ENCODE measurements at places on chromosomes 7 and 10.

- no peak for DNase-seq
Measured at GRCh38 chr7:142357953-142358520, 100.2 kb upstream of the PRSS58 start.

- DNase-seq: no peak
Measured at GRCh38 chr7:16599860-16600259, 45.7 kb downstream of the ANKMY2 start.

DNA sequence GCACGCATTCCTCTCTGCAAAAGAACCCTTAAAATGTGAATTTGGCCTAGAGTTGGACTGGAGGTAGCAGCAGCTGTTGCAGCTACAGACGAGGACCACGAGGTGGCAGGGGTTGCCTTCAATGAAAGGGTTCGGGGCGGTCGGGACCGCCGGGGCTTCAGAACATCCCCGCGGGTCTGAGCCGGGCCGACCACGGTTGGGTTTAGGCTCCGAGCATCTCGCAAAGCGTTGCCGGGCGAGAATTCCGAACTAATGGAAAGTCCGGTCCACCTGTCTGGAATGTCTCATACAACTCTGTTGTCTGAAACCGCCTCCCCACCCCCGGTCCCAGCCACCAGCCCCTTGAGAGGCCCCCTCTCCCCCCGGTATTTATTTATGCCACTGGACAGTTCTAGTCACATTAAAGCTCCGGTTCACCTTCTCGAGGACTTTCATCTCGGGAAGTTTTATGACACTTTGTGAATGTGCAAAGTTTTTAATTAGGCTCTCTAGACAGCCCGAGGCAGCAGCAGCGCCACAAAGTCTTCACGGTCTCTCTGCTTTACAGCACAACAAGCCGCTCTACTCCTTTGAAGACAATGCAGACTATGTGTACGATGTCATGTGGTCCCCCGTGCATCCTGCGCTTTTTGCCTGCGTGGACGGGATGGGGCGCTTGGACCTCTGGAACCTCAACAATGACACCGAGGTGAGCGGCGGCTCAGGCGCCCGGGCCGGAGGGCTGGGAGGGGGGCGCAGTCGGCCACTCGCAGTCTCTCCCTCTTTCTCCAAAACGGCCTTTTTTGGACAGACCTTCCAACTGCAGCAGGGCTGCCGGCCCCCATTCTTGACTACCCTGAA is 246.2 kb downstream of the SLC25A13 start:
- no peak for DNase-seq

GRCh38 chr7:106681815-106682495 is 21.0 kb upstream of the CCDC71L start:
- DNase-seq: no peak

- DNase-seq: no peak
Measured at GRCh38 chr7:139603896-139604295, 80.4 kb downstream of the CLEC2L start.

DNA sequence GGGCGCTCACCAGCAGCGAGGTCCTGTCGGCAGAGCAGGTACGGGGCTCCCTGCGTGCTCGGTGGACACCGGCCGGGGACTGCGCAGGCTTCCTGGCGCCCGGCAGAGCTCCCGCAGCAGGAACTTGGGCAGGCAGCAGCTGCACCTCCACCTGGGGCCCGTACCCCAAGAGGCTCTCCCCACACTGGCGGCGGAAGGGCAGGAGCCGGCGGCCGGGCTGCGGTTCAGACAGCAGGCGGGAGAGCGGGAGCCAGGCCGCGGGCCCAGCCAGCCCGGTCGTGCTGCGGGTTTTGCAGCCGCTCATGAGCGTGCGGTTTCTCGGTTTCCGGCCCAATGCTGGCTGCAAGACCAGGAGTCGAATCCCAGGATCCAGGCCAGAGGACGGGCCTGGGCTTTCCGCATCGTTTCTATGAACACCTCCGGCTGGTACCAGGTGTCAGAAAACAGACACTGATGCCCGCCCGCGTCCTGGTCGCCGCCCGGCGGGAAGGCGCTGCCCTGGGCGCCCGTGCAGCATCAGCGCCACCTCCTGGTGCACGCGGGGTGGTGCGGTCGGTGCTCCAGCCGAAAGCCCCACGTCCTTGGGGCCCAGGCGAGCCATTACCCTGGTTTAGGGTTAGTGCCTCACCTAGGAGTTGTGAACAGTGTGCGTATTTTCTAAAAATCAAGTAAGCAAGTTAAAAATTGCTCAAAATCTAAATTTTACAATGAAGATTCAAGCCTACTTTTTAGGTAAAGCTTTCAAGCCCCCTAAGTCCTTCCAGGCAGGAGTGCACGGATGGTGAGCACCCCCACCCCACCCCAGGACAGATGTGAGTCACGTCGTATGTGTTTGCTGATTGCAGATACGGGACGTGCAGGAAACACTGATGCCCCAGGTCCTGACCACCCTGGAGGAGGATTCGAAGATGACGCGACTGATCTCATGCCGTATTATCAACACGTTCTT is 47.4 kb upstream of the PRKAR1B start:
- peak; percentile 25 for DNase-seq

DNA sequence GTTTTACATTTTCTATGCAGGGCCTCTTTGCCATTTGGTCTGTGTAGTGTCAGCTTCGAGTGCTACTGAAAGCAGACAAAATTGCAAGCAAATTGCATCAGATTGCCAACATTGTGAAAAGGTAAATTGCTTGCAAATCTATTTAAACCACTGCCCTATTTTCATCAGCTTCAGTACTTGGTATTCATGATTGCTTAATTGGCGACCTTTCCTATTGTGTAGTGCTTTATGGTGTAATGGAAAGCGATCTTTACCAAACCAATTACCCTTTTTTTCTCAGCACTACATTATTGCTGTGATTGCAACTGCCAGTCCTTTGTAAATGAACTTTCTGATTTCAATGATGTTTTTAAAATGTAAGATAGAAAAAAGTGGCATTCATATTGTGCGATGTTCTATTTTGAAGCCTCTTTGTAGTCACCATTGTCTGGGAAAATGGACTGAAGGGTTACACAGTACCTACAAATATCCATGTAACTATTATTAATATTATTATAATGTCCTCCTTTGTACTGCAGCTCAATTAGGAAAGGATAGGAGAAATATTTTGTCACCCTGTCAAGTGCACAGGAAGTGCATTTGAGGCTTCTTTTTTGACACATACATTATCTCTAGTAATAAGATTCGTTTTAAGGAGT is 177.7 kb upstream of the SP8 start:
- DNase-seq: no peak

DNA sequence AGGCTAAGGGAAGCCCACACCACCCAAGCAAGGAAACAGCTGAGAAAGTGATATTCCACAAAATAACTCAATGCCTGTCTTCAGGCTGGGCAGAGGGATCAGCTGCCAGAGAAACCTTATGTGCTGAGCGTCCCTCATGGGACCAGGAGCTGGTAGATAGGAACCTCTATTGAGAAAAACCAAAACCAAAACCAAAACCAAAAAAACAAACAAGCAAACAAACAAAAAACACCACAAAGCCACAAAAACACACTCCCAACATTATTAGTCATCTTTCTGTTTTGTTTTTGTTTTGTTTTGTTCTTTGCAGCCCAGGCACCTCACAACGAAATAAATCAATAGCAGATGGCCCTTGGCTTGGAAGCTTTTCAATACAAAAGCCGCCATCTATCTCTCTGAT is 760.8 kb upstream of the CELF2 start:
- DNase-seq: no peak

- no peak for DNase-seq
Measured at GRCh38 chr7:152617056-152617455, 58.9 kb downstream of the XRCC2 start.

DNA sequence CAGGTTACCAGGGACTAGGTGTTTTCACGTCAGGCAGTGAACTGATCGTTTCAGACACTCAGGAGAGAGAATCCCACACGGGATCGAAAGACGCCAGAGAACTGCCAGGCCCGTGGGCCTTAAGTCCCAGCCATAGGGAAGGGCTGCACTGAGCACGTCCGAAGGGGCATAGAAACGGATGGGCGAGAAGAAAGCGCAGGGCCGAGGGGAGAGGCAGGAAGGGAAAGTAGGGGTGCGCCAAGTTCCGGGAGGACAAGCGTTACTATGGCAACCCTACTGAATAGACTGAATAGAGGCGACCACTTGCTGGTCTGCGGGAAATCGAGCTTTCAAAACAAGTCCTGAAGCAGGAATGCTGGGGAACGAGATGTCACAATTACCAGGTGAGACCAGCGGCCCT is 421.3 kb upstream of the NUPR2 start:
- DNase-seq: no peak

DNA sequence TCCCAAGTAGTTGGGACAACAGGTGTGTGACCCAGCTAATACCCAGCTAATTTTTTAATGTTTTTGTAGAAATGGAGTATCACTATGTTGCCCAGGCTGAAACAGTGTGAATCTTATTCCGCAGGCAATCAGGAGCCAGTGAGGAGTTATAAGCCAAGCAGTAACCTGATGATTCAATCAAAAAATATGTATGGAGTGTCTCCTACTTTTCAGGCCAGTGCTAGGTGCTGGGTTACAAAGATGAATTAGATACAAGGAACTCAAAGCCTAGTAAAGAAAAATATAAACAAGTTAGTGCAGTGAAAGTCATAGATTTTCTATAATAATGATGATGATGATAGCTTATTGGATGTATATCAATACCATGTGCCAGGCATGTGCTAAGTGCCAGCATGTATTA is 13.2 kb upstream of the IFRD1 start:
- DNase-seq: no peak

DNA sequence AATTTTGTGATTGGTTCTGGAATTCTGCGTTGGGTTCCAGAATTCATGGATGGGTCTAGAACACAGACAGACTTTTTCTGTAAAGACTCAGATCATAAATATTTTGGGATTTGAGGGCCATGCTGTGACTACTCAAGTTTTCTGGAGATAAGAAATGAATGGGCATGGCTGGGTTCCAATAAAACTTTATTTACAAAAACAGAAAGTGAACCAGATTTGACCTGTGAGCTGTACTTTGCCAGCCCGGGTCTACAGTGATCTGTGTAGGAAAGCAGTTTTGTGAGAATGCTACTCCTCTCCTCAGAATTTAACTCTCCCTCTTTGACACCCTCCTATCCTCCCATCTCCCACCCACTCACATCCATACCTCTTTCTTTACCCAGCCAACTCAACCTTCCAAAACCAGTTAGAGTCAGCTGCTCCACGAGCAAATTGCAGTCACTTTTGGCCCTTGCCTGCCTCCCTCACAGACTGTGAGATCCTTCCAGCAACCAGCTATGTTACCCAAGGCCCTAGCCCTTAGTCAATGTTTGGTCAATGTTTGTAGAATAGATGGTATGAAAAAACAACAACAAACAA is 312.8 kb upstream of the ZMIZ1 start:
- DNase-seq: no peak

- DNase-seq: no peak
Measured at GRCh38 chr7:15751191-15751701, 64.8 kb upstream of the MEOX2 start.

DNA sequence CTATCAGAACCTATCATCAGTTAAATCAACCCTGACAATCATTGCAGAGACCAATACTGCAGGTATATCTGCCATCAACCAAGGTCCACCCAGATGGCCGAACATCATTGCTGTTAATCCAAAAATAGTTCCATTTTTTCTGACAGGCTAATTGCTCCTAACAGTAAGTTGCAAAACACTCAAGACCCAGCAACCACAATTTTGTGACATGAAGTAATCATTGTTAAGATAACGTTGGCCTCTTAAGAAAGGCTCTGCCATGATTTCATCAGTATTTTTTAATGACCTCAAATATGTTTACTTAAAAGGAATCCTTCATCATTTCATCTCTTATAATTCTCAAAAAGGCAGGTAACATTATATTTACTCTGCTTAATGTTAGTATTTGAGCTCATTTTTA is 553.4 kb upstream of the POM121L12 start:
- DNase-seq: no peak

DNA sequence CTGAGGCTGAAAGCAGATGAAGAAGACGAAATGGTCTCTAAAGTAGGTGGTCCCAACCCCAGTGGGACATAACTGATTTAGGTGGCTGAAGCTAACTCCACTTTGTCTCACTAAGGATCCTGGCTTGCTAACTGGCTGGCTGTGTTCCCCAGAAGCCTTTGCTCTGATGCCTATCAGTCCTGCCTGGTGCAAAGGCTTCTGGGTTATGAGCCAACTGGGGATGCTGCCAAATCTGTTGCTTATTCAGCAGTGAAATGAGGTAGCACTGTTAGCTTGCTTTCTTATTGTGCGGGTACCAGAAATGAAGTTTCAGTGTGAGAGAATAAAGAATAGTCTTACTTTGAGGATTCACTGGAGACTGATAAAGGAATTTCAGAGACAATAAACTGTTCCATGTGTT is 18.1 kb downstream of the PRKG1 start:
- DNase-seq: no peak

GRCh38 chr10:21687266-21688008 is 153.4 kb downstream of the MLLT10 start:
- no peak for DNase-seq

- DNase-seq: no peak
Measured at GRCh38 chr10:60305380-60305892, 84.2 kb downstream of the ANK3 start.

DNA sequence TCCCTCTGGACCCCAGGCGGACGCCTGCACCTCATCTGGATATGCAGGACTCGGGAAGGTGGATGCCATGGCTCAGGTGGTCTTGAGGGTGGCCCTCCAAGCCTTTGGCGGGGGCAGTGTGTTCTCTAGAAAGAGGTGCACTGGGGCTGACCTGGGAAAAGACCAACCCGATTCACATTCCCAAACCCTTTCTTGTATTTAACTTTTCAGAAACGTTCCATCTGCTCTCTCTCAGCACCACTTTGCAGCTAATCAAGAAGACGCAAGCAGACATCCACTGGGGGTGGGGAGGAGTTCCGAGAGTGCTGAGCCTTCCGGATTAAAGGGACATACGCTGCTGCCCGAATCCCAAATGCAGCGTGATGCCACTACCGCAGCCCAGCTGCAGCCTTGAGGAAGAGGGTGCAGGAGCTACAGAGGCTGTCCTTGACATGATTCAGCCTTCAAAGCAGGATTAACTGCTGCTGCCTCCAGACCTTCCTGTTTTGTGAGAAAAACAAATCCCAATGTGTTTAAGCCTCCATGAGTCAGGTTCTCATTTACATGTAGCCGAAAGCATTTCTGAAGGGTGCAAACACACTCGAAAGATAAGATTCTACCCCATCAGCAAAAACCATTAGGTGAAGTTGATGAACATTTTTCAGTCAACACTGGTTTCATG is 39.9 kb downstream of the RBM17 start:
- no peak for DNase-seq

GRCh38 chr7:16708980-16709379 is 44.6 kb upstream of the TSPAN13 start:
- DNase-seq: no peak

- no peak for DNase-seq
Measured at GRCh38 chr7:121102619-121103018, 114.1 kb downstream of the CPED1 start.
